ENCODE measurements at places on chromosomes 12 and 14.

DNA sequence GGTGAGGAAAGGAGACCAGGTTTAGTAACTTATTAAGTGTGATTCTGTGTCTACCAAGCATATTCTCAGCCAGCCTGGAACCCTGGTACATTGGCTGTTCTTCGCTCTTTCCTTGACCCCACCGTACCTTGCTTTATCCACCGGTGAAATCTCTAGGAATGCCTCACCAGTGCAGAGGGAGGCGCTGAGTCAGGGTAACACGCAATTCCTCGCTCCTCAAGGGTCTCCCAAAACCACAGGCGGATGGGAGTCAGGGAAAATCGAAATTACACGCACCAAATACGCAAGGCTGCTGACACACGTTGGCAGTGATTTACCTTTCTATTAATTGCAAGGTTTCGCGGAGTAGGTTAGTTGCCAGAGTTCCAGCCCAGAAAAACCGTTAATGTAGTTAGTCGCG lies 845 bp downstream of the L3HYPDH start:
- DNase-seq = peak; percentile 16

DNA sequence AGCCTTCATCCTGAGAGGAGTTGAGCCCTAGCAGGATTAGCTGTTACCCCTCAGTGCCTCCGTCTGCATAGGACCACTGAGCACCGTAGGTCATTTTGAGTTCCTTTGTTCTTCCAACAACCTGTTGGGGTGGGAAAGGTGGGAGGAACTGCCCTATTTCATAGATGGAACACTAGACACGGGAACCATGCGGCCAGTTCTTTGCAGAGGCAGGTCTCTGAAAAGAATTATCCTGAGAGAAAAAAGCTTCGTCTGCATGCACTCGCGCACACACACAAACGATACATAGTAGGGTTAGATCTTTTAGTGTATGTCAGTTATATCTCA lies 28.5 kb downstream of the TRAFD1 start:
- no peak for DNase-seq

DNA sequence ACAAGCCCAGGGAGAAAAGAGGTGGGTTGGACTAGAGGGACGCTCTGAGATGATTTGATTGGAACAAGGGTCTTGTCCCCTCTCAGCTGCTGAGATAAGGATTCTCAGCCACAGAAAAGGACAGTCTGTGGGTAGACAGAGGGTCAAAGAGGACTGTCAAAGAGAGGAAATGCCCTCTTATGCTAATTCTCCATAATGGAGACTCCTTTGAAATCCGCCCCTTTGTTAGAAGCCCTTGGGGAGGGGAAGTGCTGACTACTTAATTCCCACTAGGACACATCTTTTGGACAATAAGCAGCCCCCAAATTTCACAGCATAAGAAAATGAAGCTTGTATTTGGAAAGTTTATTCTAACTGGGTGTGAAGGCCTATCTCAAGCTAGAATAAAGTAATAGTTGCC lies 176.6 kb downstream of the KTN1 start:
- DNase-seq = no peak

DNA sequence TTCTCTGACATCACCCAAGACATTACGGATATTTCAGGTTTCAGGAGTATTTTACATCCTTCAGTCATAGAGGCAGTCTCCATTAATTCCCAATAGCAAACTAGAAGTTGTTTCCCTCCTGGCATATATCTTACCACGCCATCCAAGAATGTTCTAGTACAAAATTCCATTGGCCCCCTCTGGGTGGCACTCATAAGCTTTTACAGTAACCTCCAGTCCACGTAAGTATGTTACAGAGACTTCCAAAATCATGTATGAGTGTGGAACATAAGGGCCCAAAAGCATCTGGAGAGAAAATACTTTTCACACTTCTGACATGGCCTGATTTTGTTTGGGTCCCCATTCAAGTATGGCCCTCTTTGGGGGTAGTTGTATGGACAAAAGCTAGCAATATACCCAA lies 58.1 kb upstream of the DHRS4 start:
- no peak for DNase-seq

DNA sequence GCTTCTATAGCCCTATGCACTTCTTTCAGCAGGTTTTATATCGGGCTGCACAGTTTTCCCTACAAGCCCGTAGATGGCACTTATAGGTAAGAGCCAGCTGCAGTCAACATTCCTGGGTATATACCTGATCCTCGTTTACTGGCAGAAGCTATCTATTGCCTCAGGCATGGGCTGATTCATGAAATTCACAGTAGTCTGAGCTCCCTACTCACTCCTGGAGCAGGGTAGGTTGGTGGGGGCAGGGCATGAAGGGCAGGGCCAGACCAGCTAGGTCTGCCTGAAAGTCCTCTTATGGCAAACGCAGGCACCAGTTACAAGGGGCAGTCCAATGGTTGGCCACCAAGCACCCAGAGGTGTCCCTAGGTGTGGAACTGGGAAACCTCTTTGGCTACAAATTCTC lies 345.8 kb downstream of the RPS29 start:
- DNase-seq = no peak
